ENCODE measurements at places on chromosomes 2 and 18.

- no peak for DNase-seq
Measured at GRCh38 chr18:70107091-70107490, 98.4 kb downstream of the RTTN start.

GRCh38 chr2:69914950-69915945 lies at the start of gene MXD1:
Gene MXD1, plus strand, starts transcription at chr2:69915109. Its CDS starts 222 bp downstream, at chr2:69915331.
- DNase-seq: peak; percentile 99

GRCh38 chr2:8893474-8893873 lies 56.1 kb upstream of the KIDINS220 start:
- DNase-seq: no peak

- no peak for DNase-seq
Measured at GRCh38 chr2:199962203-199962602, 6.8 kb downstream of the MAIP1 start.

DNA sequence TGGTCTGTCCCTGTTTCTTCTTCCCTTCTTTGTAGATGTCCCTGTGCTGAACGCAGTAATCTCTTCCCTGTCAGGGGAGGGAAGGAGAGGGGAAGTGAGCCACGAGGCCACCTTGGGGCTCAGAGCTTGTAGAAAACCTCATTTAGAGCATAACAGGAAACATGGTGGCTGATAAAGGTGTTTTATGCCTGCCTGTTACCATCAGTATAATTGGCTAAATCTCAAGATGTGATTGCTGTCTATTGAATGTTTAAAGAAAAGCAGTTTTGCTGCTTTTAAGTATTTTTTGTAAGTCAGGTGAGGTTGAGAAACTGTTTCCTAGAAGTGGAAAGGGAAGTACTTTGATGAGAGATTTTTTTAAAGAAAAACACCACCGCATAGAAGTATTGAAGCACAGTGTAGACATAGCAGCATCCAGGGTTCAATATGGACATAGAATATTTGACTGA lies 59.7 kb upstream of the PDK1 start:
- DNase-seq: no peak

DNA sequence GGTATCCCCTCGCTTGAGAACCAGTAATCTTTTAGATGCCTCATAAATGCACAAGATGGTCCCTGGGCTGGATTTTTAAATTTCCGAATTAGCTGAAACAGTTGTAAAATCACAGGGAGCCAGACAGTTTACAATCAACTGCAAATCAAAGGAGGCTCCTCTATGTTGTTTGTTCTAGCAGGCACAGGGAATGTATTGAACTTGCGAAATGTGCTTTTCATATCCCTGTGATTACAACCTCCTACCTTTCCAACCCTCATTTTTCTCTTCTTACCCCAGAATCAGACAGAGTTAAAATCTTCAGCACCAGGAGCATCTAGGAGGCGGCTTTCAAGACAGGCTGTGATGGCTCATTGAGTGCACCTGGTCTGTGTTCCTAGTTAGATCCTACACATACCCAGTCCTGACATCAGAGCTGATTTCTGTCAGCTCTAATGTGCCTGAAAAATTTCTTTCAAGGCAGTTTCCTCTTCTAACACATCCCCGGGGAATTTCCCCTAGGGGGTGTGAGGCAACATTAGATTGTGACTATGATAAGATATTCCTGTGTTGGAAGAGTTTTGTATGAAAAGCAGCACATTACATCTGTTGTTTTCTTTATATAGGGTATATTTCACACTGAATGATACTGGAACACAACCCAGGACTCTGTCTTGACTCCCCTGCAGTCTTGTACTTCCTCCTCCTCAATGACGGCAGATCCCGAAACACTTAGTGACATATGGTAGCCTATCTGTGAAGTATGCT lies 17.9 kb upstream of the CAVIN2 start:
- no peak for DNase-seq

DNA sequence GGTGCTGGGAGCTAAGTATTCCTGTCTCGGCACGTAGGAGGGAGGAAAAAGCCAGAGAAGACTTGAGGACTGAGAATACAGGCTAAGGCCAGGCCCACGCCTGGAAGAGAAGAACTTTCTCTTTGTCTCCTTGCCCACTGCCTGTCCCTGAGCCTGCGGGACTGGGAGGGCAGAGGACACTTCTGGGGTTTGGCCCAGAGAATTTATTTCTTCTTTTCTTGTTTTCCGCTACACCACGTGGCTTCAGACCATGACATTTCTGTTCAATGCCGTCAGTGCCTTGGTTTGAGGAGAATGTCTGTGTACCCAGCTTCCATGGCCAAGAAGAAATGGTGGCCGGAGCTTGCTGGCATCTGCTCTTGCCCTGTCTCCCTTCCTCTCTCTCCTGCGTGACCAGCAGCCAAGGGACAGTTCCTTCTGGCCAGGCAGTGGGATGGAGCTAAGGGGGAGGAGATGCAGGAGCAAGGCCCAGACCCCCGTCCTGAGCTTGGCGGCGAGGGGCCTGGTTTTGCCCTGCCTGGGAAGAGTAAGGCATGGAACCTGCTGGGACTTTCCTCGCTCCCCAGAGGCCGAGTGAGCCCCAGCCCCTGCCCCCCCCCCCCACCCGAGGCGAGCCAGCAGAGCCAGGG lies 140.3 kb downstream of the KLHL29 start:
- no peak for DNase-seq

GRCh38 chr2:9030841-9031240 lies 27.4 kb upstream of the MBOAT2 start:
- no peak for DNase-seq

- no peak for DNase-seq
Measured at GRCh38 chr2:69755862-69756467, 14.0 kb downstream of the ANXA4 start.

DNA sequence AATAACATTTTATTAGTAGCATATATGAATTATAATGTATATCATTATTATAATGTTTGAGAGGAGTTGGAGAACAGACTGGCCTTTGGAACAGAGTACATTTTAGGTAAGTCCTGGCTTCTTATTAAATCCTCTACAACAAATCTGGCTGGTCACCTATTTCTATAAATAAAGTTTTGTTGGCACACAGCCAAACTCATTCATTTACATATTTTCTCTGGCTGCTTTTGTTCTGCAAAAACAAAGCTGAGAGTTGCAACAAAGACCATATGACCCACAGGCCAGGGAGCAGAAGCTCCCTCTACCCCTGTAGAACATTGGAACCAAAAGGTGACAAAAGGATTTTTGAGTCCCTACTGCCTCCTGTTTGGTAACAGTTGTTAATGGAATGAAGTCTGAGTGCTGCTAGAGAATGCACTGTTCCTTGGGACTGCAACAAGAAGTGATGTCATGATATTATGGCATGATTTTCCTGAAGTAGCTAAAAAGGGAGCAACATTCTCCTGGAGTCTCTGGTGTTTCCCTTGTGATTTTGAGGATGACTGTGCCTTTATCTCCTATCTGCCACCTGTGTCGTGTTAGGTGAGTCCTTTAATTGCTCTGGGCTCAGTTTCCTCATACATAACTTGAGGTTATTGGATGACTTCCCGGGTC lies 22.0 kb upstream of the SP9 start:
- no peak for DNase-seq

DNA sequence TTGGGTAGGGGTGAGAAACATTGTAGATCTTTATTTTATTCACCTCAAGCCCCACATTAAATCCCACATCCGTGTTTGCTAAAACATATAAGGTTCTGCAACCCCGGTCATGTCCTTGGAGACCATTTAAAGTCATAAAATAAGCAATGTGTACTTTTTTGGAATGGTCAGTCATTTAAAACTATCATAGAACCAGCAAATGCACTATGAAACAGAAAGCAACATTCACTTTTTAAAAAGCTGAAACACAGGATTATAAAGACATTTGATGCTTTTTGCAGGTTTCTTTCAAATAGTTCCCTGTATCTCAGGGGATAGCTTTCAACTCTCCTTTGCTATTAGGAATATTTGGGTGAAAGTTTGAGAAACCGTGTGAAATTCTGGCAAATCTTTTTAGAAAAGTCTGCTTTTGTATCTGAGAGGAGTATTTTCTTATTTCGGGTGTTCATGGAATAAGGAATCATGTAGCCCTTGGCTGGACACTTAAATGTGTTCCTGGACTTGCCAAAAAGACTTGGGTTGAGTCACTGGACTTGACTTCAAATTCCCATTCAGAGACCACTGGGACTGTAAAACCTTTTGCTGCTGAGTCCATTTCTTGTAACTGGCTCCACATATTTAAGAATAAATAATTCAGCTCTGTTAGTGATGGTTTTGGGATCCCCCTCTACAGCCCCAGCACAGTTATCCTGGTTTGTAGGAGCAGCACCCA lies 5.9 kb upstream of the CETN1 start:
- no peak for DNase-seq

- no peak for DNase-seq
Measured at GRCh38 chr18:32420084-32420750, 50.5 kb downstream of the GAREM1 start.

GRCh38 chr2:129887688-129888266 lies 91.7 kb upstream of the RAB6C start:
- DNase-seq: peak; percentile 60

DNA sequence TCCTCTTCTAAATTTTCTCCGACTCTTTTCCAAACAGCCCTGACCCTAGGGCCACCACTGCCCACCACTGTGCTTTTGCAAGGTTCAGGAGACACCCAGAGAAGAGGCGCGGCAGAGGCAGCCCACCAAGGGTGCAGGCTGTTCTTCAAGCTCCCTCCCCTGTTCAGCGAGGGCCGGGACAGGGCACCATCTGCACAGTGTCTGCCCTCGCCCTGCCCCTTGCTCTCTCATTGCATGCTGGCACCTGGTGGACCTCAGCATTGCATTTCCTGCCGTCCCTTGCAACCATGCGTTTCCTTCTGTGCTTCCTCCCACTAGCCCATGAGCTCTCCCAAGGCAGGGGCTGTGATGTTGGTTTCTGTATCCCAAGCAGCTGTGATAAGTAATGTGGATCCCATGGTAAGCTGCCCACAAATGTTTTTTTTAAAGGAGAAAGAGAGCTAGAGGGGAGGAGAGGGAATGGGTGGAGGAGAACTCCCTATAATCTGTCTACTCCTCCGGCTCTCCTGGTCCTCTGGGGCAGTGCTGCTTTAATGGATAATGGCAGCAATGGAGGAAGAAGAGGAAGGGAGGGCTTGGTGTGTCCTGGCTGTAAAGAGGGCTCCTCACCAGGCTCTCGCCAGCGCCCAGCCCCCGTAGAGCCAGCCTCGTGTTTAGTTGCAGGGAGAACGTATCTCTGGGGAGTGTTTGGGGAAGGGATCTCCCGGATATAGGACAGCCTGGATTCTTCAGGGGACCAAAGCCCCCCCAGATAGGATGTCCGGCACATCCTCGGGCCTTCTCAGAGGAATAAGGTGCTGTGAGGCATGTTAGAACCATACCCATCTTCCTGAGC lies 15.6 kb upstream of the YWHAQ start:
- DNase-seq: peak; percentile 65

GRCh38 chr2:43408407-43409160 lies 182.2 kb upstream of the ZFP36L2 start:
- no peak for DNase-seq

- DNase-seq: no peak
Measured at GRCh38 chr2:229714736-229715541, 584 bp upstream of the DNER start.

GRCh38 chr18:9750112-9750511 lies 42.0 kb downstream of the RAB31 start:
- DNase-seq: no peak

DNA sequence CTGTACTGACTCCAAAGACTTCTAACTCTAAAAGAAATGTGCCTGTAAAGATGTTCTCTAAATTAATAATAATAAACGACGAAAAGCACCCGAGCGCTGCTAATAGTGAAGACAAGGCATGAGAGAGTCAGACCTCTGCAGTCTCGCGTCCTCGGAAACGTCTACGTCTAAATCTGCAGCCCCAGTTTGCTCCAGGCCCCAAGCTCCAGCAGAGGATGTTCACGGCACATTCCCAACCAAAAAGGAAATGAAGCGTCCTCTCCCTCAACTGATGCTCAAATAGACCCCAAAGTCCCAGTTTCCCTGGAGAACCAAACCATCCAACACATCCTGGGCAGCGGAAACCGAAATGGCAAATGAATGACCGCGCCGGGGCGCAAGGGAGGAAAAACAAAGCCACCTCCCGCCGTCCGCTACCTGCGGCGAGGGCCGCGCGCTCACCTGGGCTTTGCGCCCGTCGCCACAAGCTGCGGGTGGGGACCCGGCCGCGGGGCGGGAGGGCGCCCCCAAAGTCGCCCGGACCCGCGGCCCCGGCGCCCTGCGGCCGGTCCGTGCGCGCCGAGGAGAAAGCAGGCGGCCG lies 47.1 kb upstream of the CCDC150 start:
- no peak for DNase-seq

- DNase-seq: no peak
Measured at GRCh38 chr2:122389694-122390093, 634.2 kb downstream of the TSN start.

DNA sequence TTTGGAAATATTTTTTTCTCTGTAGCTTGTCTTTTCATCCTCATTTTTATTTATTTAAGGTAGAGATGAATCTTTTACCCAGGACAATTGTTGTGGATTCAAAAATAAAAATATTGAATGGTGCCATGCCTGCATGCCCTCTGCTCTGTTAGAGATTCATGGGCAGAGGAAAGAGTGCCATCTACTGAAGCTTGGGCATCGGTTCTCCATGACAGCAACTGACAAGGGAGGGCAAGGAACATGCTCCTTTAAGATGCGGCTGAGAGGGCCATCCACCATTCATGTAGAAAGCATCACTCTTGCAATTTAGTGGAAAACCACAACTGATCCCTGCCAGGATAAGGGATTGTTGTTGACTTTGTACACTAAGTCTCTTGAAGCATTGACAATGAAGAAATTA lies 79.9 kb downstream of the PARD3B start:
- DNase-seq: no peak

GRCh38 chr2:236579746-236580315 lies 10.2 kb downstream of the ACKR3 start:
- DNase-seq: no peak

- no peak for DNase-seq
Measured at GRCh38 chr2:144325086-144325485, 194.8 kb downstream of the ZEB2 start.

DNA sequence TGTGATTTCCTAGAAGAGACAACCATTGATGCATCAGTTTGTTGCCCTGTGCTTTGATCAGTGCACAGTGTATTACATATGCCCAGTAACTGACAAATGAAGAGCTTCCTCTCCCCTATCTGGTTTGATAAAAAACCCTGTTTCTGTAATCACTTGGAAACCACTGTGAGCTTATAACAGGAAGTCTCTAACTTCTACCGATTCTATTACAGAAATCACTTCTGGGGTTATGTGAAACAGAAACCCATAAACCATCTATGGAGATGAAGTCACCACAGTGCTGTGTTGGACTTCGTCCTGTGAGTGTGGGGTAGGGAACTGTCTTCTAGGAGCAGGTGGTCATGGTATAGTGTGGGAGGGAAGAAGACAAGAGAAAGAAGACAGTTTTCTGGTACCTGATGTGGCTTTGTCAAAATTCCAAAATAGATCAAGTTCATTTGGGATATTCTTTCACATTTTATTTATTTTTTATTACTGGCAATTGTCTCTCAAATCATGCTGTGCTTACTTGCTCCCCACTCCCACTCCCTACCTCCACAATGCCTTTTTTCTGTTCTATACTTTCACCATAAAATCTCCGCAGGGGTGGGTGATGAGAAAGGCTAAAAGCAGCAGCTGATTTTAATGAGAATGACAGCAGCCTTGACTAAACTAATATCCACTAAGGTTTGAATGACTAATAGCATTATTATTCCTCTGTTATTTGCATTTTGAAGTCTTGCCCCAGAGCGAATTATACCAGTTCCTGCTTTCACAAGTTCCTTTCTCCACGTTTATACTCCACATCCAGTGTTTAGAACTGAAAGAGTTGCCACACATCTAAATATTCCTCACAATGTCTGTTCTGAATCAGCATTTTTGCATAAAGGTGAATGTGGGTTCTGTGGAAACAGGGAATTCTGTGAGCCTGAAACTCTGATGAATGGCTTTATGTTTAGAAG lies 41.7 kb upstream of the RND3 start:
- no peak for DNase-seq
